ENCODE measurements at places on chromosomes 5 and 9.

DNA sequence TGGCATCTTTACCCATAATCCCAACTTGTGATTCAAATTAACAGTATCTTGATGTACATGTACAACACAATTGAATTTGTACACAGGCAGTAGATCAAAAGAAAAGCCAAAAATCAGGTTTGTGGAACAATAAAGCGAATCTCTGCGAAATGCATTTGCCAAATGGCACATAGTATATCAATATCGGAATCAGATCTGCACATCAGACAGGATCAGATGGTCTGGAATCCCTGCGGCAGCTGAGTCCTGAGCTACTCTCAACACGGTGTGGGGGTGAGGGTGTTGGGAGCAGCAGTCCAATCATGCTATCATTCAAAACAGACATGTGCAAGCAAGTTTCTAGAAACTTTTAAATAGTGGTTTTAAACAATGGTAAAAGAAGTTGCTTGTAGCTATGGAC lies 358.3 kb downstream of the SEMA5A start:
- DNase-seq, result no peak

DNA sequence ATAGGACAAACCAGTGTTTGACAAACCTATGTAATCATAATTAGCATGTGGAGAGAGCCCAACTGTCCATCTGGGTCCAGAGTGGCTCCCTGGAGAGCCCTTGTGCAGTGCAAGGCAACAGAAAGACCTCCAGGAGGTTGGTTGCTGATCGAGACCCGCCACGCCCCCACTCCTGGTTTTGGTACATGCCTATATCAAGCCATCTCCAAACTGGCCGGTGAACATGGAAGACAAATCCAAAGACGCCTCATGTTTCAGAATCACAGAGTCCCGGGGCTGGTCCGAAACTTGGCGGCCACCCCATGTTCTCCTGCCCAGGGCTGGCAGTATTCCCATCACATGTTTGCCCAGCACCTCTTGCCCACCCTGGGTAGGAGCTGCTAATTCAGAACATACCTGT lies 140.2 kb downstream of the PAX5 start:
- DNase-seq, result no peak

DNA sequence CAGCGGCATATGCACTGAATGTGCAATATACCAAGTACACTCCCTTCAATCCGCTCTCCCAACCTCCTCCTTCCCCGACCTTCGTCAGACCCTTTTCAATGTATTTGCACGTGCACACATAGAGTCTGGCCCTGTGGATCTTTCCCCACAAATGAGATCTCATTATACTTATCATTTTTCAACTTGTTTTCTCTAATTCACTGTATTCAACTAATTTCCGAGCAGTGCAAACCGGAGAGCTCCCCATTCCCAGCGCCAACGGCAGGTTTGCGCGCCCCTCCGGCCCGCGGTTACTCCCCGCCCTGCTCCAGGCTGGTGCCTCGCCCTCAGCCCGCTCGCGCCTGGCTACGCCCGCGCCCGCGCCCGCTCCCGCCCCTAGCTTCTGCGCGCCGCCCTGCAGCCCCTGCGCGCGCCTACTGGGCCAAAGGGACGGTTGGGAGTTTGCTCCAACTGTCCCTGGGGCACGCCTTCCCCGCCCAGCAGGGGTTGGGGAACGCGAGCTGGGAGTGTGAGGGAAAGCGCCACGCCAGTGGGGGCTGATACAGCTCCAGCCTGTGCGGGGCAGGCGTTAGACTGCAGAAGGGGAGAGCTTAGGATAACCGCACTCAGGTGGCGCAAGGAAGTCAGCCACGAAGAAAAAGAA lies 3.3 kb upstream of the CDC20B start:
- peak; percentile 84 for DNase-seq

DNA sequence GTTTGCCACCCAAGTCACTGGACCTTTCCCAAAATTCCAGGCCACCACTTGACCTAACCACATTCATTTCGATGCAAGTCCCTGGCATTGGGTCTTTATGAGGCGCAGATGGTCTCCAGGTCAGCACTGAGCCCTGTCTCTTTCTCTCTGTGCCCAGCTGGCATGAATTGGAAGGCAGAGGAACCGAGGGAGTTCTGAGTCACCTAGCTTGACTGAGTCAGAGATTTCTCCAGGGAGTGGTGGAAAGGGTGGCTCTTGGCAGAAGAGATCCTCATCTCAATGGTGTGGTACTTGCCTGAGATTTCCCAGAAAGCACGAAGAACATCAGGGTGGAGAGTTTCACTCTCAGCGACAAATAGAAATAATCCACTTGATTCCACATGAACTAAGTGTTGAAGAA lies 43.8 kb downstream of the WDR36 start:
- no peak for DNase-seq

GRCh38 chr5:80215523-80215922 lies 40.3 kb downstream of the SERINC5 start:
- no peak for DNase-seq

- no peak for DNase-seq
Measured at GRCh38 chr5:122484103-122484502, 172.1 kb downstream of the SNCAIP start.

DNA sequence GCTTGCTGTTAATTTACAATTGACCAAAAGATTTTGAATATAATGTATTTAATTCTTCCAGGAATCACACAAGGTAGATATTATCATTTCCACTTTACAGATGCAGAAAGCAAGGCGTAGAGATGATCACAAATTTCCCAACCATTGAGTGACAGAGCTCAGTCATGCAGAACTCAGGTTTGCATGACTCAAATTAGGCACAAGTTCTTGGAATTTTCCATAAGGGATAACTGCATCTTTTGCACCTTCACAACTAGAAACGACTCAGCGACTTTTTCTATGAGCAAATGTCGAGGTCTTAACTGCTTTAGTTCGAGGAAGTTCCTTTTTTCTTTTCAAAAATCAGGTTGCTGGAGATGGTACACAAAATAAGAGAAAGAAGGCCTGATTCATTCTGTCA lies 265.5 kb upstream of the PAPPA start:
- no peak for DNase-seq

DNA sequence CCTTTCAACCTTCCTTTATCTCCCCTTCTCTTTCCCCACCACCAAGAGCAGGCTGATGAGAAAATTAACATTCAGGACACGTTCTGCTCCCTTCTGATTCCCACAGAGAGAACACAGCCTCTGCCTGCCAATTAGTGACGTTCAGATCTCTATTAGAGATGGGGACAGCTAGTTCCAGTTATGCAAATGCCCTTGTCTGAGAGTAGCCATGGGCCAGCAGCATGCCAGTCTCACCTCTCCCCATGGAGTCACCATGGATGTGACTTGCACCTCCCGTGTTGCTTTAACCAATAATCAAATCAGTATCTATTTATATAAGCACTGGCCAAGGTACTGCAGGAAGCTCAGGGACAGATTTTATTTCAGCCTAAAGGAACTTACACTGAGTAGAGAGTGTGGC lies 61.3 kb downstream of the KCNIP1 start:
- DNase-seq, result no peak

DNA sequence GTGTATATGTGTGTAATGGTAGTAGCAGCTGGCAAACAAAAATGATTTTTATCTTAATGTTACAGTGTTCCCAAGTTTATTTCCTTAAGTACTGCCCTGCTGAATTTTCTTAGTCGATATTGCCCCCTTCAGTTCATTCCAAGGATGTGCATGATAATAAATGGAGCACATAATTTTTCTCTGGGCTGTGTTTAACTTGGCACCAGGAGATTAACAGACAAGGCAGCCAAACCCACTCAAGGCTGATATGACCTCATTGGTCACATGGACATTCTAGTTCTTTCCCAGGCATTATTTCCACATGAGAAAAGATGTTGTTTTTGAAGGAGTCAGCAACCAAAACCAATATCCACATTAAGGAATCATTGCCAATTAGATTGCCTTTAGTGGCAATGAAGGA lies 61.8 kb downstream of the COX7C start:
- peak; percentile 20 for DNase-seq

DNA sequence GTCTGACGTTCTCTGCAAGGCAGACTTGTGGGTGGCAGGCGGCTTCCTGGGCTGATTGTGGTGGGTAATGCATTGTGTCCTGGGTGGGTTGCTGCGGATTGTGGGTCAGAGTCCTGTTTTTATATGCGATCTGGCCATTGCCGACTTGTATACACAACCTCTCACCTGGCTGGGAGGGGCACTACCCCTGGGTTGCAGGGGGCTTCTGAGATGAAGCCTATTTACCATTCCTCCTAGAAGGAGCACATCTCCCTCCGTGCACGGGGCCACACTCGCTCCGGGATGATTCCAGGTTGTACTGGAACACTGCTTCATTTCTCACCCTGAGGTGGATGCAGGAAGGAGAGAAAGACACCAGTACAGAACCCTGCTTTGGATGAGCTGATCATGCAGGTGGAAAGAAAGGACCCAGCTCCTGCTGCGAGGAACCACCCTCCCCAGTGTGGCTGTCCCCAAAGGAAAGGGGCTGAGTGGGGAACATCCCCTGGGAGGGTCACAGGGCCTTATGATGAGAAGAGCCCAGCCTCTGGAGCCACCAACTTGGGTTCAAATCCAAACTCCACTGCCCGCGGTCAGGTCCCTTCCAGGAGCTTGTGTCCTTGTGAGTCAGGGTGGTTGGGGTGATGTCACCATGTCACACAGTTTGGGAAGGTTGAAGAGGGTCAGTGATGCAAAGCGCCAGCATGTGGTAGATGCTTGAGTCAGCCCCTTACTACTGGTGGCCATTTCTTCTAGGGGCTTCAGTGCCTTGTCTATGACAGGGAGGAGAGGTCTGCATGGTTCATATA lies 151.8 kb upstream of the COL5A1 start:
- no peak for DNase-seq
